ENCODE measurements at places on chromosomes 2 and 18.

DNA sequence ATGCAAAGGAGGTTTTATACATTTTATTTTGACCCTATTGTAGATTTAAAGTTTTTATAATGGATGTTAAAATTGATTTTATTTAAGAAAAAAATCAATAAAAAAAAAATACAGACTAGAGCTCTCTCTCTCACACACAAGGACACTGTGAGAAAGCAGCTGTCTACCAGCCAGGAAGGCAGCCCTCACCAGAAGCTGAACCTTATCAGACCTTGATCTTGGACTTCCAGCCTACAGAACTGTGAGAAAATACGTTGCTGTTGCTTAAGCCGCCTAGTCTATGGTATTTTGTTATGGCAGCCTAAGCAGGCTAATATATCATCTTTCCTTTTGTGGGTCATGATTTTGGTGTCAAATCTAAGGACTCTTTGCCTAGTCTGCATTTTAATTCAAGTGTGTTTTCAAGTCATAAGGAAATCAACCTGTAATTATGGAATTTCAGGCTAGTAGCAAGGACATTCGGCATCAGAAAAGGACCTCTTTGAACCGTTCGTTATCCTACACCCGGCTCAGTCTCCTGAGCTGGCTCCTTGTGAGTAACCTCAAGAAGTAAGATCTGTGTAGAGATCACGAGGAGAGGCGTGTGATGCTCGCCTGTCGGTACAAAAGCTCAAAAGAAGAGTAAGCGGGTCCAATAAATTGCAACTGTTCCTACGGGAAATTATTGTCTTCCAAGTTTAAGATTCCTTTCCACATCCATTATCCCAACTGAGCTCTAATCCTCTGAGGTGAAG, 98.2 kb downstream of the PDCL3 start:
- DNase-seq: no peak

DNA sequence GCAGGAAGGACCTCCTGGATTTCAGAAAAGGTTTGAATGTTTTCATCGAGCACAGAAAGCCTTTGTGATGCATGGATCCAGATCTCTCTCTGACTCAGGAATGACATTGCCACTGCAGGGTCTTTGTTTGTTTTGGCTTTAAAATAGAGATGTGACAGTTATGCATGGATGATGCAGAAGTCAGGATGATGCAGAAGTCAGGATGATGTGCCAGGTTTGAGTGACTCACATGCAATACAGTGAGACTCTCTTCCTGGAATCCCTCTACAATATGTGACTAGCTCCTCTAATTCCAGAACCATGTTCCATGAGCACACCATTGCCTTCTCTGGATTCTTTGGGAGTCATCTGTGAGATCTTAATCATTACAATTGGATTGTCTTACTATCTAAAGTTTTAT, 177.9 kb upstream of the RAB6C start:
- no peak for DNase-seq

DNA sequence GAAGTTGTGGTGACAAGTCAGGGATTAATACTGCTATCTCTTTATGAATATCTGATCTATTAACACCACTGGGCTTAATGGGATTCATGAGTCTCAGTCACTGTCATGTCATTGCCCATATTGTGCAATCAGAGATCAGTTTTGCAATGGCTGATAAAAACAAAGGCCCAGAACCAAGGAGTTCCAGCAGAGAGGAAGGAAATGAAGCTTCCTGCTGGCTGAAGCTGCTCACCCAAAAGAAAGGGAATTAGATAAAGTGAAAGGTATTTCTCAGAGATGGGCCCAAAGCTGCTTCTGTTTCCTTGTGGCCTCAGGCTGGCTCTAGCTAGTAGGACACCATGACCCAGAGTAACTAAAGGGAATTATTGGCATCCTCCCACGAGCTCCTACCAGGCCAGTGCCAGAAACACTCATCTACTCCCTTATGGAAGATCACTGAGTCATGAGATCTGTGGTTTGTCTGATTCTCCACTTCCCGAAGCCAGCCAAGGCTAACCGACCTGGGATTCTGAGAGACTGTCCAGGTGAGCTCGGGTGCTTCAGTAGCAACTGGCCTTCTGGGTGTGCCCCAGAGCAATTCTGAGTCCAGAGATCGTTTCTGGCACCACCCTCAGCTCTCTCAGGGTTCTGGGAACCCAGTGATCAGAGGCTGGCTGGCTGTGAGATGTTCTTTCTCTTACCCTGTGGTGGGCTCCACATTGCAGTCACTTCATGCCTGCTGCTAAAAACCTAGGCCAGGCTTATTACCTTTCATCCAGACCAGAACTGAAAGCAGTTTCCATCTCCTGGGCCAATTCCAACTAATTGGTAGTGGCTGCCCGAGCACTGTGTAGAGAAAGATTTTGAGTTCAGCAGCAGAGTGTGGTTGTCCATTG, 129.5 kb upstream of the PELI1 start:
- DNase-seq: no peak

- DNase-seq: peak; percentile 23
Measured at GRCh38 chr2:200305797-200306195, 697 bp upstream of the SPATS2L start.

- no peak for DNase-seq
Measured at GRCh38 chr2:114616-115015, 68.3 kb upstream of the FAM110C start.

DNA sequence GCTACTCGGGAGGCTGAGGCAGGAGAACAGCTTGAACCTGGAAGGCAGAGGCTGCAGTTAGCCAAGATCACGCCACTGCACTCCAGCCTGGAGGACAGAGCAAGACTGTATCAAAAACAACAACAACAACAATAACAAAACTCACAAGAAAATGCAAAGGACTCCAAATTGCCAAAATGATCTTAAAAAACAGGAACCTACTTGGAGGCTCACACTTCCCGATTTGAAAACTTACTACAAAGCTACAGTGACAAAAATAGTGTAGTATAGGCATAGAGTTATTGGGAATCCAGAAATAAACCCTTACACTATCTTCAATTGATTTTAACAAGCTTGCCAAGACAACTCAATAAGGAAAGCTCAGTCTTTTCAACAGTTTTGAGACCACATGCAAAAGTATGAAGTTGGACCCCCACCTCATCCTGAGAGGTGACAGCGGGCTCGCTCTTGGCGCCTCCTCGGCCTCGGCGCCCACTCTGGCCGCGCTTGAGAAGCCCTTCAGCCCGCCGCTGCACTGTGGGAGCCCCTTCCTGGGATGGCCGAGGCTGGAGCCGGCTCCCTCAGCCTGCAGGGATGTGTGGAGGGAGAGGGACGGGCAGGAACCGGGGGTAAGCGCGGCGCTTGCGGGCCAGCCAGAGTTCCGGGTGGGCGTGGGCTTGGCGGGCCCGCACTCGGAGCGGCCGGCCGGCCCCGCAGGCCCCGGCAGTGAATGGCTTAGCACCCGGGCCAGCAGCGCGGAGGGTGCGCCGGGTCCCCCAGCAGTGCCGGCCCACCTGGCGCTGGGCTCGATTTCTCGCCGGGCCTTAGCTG, 18.3 kb upstream of the ACVR2A start:
- DNase-seq: no peak

GRCh38 chr2:40168546-40168945, 283.3 kb downstream of the SLC8A1 start:
- no peak for DNase-seq

DNA sequence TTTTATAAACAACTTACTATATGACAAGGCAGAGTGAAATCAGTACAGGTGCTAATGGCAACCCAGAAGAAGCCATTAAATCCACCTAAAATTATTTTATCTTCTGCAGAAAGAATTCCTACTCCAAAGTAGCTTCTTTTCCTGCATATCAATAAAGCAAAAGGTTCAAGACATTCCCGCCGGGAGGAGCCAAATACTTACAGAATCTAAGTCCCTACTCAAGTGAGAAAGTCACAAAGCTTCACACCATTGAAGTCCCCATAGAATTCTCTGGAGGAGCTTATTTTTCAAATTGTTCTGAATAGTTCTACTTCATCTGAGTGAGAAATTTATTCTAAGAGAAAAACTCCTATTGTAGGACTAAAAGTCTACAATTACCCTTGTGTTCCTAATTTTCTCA, 233.7 kb upstream of the HNRNPA3 start:
- DNase-seq: no peak

DNA sequence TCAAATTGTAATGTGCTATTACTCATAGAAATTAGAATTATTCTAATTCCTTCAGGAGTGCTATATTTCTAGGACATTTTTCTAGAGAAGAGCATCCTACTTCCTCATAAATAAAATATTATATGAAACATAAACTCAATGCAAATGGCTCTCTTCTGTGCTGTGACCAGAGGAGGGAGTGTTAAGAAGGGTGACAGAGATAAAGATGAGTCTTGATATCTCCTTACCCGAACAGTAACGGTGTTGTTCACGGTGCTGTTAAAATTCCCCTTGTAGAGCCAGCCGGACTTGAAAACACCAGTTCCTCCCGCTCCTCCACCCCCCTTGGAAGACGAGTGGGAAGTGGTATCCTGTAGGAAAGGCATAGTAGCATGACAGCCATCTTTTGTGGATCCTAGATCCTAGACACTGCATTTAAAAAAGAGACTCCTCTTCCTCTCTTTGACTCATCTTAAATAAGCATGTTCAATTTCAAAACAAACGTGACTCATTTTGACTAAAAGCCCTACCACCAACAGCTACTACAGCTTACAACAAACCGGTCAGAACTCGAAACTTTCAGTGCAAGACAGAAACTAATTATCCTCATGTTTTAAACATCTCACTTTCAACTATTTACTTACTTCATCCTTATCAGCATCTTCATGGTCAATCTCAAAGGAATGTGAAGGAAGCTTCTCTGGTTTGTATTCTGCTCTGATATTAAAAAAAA, 156.3 kb downstream of the DOCK10 start:
- DNase-seq: no peak

DNA sequence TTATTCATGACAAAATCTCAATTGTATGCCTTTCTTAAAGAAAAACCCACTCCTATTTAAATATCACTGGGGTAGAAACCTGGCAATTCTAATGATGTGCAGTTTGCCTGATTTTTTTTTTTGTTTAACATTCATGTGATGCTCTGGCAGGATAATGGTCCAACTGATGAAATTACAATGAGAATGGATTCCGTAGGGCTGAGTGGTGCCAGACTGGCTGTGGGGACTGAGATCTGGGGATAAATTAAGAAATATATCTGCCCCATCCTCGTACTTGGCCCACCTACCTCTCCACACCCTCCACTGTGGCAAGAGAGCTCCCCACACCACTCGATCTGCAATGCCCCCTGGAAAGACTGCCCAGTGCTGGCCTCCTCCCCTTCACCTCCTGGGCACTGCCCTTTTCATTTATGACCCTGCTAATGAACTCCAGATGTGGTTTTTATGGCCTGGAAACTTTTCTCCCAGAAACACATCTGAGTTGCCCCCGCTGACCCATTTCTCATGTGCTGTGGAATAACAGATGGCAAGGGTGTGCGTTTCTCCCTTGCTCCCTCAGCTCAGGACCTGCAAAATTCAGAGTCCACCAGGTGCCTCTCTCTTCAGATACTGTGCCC, 33.0 kb upstream of the RPL37A start:
- no peak for DNase-seq

DNA sequence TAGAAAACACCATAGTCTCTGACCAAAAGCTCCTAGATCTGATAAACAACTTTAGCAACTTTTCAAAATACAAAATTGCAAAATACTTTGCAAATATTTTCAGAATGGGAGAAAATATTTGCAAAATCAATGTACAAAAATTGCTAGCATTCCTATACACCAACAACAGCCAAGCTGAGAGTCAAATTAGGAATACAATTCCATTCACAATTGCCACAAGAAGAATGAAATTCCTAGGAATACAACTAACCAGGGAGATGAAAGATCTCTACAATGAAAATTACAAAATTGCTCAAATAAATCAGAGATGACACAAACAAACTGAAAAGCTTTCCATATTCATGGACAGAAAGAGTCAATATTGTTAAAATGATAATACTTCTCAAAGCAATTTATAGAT, 327.0 kb upstream of the ZC3H15 start:
- DNase-seq: no peak

DNA sequence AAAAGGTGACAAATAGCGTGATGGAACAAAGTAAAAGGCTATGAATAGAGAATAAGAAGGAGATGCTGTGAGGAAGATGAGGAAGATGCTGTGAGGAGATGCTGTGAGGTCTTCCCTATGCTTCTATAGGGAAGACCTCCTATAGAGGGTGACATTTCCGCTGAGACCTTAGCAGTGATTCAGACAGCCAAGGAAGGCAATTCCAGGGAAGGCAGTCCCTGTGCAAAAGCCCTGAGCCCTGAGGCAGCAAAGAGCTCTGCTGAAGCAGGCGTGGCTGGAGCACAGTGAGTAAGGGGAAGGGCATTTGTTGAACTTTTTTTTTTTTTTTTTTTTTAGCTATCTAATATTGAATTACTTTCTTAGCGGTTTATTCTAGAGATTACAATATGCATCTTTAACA, 142.7 kb upstream of the FOSL2 start:
- DNase-seq: no peak

GRCh38 chr2:100018341-100019193, 123.8 kb downstream of the AFF3 start:
- no peak for DNase-seq
